SHP77 treated with DMSO at 0.1 percent for 48 hours (cell line): ENCODE measurements at places on chromosomes 12 and 14.

- DNase-seq, result no peak
These were observed 57.4 kb downstream of the FBXO33 start for GRCh38 chr14:39374851-39375250.

GRCh38 chr14:99518441-99519346, 37.5 kb downstream of the CCNK start:
- DNase-seq, result peak; percentile 23

GRCh38 chr14:34363733-34364134, 98.3 kb downstream of the SPTSSA start:
- DNase-seq, result no peak

DNA sequence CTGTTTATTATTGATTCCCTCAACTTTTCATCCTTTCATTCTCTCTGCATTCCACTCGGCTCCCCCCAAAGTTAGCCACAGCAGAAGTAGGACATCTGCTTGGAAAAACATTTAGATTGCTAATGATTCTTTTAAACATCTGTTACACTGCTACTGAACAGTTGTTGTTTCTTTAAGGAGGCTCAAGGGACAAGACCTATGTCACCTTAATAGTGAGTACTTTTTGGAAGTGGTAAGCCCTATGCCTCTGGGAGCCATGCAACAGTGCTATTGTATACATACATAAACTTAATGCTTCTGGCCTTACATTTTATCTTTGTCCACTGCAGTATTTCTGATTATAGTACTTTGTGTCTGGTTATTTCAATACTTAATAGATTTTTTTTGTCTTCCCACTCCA, 628.2 kb upstream of the FOXG1 start:
- no peak for DNase-seq

DNA sequence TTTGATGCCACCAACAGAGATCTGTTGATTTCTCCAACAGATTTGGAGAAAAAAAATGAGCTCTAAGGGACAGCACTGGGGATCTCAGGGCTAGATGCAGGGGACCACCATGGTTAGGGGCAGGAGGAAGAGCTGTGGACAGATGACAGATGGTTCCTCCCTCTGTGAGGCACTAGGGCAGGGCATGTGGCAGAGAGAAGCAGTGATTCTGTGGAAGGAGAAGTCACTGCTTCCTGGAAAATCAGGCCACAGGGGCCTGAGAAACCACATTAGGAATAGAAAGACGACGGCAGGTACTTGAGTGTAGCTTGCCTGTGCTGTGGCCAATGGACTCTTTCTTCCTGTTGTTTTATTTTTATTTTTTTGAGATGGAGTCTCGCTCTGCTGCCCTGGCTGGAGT, 24.9 kb upstream of the TMED2 start:
- DNase-seq, result no peak

- no peak for DNase-seq
These were observed 122.3 kb downstream of the MON2 start for GRCh38 chr12:62588916-62589315.

DNA sequence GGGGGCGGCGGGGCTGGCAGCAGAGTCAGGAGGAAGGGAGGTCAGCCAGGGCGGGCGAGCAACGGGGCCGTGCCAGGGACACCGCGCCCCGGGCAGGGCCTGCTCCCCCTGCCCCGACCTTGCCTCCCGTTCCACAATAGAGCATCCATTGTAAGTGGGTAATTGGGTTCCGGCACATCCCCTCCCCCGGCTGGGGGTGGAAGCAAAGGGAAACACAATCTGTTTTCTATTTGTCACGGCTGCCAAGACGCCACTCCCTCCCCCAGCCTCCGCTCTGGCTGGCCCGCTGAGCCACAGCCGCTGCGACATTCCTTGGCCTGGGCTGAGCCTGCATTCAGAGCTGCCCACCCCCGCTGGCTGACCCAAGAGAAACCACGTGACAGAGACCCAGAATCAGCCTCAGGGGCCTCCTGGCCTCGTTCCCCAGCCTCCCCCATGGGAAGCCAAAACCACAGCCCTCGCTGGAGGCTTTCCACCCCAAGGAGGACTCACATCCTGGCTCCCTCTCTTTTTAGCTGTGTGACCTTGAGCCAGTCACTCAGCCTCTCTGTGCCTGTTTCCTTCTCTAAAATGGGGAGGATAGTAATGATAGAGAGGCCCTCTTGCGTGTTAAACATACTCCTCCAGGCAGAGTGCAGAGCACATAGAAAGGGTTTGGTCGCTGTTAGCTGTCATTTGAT, 117.6 kb downstream of the SCARB1 start:
- DNase-seq, result no peak

- no peak for DNase-seq
These were observed 16.3 kb upstream of the YBX3 start for GRCh38 chr12:10739157-10740118.

GRCh38 chr12:47082283-47082682, 2.5 kb upstream of the AMIGO2 start:
- DNase-seq, result no peak

DNA sequence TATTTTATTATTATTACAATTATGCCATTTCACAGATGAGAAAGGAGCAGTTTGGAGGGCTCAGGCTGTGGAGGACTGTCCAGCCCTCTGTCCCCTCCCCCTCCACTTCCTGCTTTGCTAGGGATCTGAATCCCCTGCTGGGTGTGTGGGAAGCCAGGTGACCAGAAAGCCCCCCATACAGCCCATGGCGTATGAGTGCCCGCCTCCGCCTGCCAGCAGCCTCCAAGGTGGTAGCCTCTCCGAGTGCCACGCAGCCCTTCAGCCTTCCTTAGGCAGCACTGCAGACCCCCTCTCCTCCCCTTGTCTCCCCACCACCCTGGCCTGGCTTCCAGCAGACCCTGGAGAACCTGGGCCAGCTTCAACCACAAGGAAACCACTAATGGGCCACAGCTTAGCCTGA, 12.6 kb downstream of the DTX1 start:
- DNase-seq, result no peak

DNA sequence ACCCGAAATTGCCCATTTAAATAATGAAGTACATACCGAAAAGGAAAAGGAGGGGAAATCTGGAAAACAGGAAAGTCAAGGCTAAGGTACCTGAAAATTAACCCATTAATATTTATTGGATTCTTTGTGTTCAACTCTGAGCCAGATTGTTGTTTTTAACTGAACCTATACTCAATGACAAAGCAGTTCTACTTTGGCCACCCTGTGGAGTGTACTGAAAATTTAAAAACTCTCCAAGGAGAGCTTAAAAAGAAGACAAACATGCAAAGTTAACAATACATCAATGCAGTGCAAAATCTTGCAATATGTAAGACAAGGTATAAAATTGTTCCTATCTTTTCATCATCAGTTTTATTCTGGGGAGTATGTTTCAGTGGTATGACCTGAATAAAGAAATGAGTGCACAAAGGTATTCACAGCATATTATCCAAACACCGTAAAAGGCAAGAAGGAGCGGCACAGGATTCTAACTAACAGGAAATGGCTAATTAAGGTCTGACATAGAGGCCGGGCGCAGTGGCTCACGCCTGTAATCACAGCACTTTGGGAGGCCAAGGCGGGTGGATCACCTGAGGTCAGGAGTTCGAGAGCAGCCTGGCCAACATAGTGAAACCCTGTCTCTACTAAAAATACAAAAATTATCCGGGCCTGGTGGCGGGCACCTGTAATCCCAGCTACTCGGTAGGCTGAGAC, 1.7 kb downstream of the USP44 start:
- no peak for DNase-seq

- no peak for DNase-seq
These were observed 91.3 kb downstream of the KCNA5 start for GRCh38 chr12:5134861-5135525.

GRCh38 chr14:38991299-38991698, 111.7 kb downstream of the SEC23A start:
- DNase-seq, result no peak

DNA sequence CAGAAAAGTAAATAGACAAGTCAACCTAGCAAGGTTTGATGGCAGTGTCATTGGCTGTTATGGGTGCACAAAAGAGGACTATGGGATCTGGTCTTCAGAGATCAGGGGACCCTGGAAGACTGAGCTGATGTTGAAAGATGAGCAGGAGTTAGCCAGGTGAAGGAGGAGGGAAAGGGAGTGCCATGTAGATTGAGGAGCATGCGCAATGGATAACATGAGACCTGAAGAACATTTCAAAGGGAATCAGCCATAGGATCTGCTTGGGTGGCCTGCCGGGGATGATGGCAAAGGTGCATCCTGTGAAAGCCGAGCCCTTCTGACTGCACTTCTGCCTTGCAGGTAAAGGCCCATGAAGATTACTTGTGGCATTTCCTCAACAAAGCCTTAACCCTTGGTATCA, 90.8 kb downstream of the TBC1D30 start:
- no peak for DNase-seq

- DNase-seq, result no peak
These were observed 17.8 kb downstream of the FBXL14 start for GRCh38 chr12:1576410-1577241.

DNA sequence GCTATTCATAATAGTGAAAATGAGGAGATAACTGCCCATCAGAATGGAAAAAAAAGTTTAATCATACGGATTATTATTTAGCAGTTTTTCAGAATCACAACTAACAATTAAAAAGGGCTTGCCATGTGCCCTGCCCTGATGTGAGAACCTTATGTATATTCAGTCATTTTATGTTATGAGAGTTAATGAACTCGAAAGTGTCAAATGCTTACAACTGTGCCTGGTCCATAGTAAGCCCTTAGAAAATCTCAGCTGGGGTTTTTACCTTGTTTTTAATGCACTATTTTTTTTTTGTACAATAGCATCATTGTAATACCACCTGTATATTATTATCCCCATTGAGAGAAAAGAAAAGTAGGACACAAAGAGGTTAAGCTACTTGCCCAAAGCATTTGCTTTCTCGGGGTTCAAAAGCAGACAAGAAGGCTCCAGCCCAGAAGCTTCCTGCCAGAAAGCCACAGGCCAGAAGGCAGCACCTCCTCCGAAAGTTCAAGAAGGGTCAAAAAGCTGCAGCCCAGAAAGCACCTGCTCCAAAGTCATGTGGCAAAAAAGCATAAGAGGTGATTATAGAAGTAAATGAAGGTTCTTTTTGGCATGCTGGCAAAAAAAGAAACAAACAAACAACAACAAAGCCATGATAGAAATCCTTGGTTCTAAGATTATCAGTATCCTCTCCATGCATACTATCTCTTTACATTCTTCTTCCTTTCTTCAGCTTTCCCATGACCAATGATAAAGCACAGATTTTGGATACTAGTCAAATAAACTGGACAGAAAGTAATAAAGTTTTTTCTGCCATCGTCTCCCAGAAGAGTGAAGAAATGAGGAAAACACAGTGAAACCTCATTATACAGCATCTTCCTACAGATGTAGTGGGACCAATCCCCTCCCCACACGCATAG, 59.1 kb upstream of the NAP1L1 start:
- no peak for DNase-seq

DNA sequence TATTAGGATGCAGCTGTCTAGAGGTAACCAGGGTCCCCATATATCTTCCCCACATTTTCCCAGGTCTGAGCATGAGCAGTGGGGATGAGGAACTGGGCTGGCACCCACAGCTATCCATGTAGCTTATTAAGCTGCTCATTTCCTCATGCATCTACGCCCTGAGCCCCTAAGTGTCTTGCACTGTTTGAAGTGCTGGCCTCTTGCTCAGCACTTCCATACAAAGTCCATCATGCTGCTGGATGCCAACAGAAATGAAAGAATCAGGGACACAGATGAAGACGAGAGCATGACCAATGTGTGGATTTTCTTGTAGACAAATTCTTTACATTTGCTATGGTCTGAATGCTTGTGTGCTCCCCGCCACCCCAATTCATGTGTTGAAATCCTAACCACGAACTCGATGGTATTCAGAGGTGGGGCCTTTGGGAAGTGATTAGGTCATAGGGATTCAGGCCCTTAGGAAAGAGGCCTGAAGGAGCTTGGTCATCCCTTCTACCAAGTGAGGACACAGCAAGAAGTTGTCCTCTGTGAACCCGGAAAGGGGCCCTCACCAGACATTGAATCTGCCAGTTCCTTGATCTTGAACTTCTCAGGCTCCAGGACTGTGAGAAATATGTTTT, 54.5 kb downstream of the C12orf75 start:
- no peak for DNase-seq

DNA sequence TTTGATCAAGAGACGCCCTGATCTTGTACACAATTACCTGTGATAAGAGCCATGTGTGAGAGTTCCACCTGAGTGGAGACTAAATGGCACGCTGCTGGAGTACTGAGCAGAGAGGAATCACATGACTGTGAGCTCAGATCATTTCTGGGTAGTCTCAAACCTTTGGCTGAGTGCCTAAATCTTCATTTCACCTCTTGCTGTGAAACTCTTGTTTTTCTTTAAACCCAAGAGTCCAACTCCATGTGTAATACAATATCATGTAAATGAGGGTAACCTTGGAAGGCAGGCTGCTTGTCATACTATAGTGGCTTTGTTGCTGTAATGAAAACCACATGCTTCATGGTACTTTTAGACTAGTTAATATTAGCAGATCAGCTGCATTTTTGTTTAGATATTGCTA, 156.9 kb downstream of the CAND1 start:
- no peak for DNase-seq

- DNase-seq, result no peak
These were observed 199.4 kb downstream of the PHETA1 start for GRCh38 chr12:111169456-111169855.

DNA sequence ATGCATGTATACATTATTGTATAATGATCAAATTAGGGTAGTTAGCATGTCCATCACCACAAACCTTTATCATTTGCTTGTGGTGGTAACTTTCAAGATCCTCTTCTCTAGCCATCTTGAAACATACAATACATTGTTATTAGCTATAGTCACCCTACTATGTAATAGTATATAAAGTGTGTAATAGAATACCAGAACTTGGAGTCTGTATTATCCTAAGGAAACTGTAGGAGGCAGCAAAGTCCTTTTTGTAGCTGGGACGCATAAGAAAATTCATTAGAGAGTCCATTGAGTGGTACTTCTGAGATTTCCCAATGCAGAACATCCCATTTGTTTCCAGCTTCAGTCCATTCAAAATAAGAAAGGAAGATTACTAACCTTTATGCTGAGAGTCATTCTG, 325.9 kb upstream of the LRFN5 start:
- DNase-seq, result no peak

DNA sequence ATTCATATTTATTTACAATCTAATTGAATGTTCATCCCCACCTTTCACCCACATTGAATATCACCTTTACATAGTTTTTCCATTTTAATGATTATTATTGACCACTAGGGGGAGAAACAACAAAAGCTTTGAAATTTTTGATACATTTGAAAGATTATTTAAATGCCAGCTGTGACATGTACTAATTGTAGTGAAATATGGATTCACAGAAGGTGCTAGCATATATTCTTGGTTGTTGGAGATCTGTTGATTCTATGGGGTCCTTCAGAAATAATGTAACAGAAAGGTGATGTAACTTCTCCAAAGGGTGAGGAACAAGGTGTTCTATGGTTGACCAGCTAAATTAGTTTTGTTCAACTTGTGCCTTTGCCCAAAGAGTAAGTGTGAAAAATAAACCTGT, 22.4 kb upstream of the GPR33 start:
- peak; percentile 14 for DNase-seq
